Stimulated activated CD8-positive, alpha-beta memory T cell treated with anti-CD3 and anti-CD28 coated beads, Interleukin-15, amount 100 ng/mL, for 4 hours (primary cell): ENCODE measurements at places on chromosomes 2 and 18.

DNA sequence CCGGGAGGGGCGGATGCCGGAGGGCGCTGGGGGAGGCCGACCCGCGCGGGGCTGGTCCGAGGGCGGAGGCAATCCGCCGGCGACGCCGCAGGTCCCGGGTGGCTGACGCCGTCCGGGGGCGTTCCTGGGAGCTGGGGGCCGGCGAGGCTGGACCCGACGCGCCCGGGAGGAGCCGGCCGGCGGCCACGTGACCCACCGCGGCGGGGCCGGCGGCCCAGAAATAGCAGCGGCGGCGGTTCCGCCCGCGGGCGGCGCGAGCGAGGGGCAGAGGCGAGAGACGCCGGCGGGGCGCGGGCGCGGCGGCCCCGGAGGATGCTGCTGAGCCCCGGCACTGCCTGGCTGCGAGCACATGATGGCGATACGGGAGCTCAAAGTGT is at the start of gene RAB31:
Gene RAB31, plus strand, starts transcription at position 245 of the 377 bp plus-strand sequence. Its CDS starts 105 bp downstream, at position 350.
- no peak for DNase-seq

DNA sequence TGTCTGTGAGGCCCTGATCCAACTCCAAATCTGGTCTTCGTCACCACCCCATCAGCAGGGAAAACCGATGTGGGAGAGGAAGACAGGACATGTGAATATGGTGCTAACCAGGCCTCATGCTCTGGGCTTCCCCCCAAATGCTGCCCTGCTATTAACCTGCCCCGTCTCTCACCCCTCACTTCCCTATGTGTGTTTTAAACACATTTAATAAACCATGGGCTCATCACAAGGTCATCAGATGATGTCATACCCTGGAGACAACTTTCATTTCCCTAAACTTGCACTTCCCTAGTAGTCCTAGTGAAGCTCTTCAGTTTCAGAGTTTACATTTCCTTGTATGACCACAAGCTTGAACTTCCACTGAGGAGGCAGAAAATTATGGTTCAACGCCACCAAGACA is 49.9 kb downstream of the CD8B2 start:
- no peak for DNase-seq

DNA sequence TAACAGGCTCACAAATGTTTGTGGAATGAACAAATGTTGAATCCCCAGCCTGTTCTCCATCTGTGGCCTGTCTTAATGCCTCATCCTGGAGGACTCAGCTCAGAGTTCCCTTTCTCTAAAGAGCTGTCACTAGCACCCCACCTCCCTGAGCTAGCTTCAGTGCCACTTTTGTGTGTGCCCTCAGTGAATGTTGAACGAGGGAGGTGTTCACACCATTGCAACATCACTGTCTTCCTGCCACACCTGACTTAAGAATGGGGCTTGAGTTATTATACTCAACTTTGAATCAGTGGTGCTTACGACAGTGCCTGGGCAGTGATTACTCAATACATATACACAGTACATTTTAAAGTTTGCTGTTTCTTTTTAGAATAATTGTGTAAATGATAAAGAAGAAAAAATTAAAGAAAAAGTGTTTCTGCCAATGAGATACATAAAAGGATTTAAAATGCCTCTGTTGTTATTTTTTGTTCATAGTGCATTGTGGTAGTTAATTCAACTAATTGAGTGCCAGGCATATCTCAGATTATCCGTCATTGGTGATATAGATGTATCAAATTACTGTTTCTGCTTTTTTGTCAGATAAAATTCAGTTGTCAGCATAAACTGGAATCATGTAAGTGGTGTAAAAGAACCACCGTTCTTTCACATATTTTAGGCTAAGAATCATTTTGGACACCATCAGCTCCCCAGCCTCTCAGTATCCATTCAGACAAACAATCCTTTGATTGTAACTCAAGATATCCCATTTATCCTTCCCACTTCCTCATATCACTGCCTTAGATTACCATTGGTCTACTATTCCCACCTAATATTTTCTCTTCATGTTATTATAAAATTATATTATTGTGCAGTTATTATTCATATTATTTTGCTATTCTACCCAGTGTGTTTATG is 304.7 kb downstream of the PTPRM start:
- no peak for DNase-seq

DNA sequence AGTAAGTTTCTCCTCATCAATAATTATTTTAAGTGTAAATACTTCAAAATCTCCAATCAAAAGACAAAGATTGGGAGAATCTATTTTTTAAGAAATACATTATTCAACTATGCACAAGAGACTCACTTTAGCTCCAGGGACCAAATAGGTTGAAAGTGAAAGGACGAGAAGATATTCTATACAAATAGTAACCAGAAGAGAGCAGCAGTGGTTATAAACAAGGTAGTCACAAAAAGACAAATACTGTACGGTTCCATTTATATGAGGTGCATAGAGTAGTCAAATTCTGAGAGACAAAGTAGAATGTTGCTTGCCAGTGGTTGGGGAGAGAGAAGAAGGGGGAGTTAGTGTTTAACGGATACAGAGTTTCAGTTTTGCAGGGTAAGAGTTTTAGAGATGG is 69.8 kb downstream of the POU3F3 start:
- no peak for DNase-seq

DNA sequence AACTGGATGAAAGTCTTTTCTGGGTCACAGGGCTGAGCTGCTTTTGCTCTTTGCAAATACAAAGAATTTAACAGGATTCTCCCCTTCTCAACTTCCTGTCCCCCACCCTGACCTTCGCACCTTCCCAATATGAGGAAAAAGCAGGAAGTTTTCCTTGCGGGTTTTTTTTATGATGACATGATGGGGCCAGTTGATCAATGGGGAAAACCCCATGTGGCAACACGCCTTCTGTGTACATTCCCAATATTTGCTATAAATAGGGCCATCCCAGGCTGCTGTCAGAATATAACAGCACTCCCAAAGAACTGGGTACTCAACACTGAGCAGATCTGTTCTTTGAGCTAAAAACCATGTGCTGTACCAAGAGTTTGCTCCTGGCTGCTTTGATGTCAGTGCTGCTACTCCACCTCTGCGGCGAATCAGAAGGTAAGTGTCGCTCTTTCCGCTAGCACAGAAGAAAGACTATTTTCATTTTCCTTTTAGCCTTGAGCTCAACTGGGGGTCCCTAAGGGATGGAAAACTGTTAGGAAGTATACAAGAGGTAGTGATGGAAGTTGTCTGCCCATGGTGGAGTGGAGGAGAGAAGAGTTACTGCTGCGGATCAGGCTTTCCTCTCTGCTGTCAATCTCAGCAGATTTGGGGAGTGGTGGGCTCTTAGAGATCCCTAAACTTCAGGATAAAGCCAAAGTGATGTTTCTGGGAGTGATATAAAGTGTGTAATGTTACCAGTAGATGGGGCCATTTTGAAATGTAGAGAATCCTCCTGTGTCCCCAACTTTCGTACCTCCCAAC is at the start of gene CCL20:
Gene CCL20, plus strand, starts transcription at position 281 of the 792 bp plus-strand sequence. Its CDS starts 70 bp downstream, at position 351.
- DNase-seq = no peak

GRCh38 chr2:134253804-134254203 is at the start of gene MGAT5:
TSS of gene MGAT5 (plus strand) at chr2:134254072. CDS start at chr2:134254404, 332 bp downstream.
- no peak for DNase-seq

- no peak for DNase-seq
These were observed 14.7 kb downstream of the CUL3 start for GRCh38 chr2:224570328-224570993.

- no peak for DNase-seq
These were observed 21.5 kb upstream of the REEP1 start for GRCh38 chr2:86358957-86359356.

DNA sequence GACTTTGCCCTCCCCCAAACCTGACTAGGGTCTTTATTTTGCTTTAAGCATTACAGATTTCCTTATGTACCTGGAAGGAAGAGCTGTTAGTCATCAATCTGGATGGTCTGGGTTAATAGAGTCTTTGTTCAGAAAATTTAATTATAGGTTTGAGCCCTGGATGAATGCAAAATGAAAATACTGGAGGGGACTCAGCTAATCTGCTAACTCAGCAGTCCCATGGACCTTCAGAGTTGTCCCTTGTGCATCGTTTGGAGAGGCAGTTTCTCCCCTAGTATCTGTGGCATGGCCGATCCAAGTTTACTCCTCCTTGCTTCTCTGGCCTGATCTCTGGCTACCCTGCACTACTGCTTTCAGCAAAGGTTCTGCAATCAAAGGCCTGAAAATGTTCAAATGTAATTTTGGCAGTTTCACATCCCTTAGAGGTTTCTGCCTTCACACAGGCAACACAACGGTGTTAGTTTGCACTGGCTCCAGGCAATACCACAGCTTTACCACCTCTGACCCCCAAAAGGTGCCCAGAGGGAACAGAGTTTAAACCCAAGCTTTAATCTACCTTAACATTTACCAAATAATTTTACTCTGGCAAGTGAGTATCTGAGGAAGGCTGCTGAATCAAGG is 134.3 kb downstream of the THADA start:
- DNase-seq = no peak
